Upper lobe of right lung (tissue), 1 donor: ENCODE measurements at places on chromosomes 5 and 9. TPM values are rescaled to one million over a fixed set of nuclear protein-coding genes. Genes with fewer than 3 reads are reported as not detected.

- no peak for DNase-seq
These were observed 36.8 kb downstream of the UGT3A2 start for GRCh38 chr5:36029914-36030313.

DNA sequence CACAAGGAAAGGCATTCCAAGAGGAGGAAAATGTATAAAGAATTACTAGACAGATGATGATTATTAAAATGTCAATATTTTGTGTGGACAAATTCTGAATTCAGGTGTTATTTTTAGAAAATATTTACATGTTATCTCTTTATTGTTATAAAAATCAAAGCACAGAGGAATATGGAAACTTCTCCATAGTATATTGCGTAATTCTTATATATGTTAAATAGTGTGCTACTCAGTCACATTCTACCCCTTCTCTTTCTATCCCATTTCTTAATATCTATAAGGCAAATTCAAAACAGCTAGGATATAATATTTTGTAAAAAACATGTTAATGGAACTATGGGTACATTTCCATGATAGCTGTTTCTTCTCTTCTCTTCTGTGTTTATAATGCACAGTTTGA lies 546.8 kb upstream of the FTMT start:
- no peak for DNase-seq

DNA sequence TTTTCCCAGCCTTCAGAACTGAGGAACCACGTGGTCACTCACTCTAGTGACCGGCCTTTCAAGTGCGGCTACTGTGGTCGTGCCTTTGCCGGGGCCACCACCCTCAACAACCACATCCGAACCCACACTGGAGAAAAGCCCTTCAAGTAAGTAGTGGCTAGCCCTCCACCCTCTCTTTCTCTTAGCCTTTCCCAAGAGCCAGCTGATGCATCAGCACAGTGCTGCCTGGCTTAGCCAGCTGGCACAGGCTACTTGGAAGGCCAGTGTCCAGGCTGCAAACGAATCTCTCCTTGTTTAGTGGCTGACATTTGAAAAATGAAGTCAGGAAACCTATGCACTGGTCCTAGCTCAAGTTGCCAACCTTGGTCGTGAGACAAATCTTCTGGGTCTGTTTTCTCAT lies 91.1 kb downstream of the PRDM6 start:
- DNase-seq, result no peak

GRCh38 chr5:180825768-180826525 lies 23.3 kb upstream of the MGAT1 start:
- no peak for DNase-seq

DNA sequence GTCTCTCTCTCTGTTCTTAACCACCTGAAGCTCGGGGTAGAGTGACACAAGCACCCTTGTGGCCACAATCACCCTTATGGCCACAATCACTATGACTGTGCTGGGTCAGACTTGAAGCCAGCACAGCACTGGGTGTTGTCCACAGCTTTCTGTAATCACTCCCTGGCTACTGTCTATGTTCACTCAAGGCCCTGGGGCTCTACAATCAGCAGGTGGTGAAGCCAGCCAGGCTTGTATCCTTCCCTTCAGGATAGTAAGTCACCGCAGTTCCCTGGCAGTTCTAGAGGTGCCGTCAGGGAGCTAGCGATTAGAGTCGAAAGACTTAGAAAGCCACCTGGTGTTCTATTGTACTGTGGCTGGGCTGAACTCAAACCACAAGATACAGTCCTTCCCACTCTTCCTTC lies 44.2 kb downstream of the GDA start:
- no peak for DNase-seq

The SHOC1 gene
- total RNA-seq, result not detected

The PCDHB15 gene
- total RNA-seq, result 2.5 TPM

The GFI1B gene
- total RNA-seq, result 0.52 TPM

The TBC1D13 gene
- total RNA-seq, result 27.1 TPM

DNA sequence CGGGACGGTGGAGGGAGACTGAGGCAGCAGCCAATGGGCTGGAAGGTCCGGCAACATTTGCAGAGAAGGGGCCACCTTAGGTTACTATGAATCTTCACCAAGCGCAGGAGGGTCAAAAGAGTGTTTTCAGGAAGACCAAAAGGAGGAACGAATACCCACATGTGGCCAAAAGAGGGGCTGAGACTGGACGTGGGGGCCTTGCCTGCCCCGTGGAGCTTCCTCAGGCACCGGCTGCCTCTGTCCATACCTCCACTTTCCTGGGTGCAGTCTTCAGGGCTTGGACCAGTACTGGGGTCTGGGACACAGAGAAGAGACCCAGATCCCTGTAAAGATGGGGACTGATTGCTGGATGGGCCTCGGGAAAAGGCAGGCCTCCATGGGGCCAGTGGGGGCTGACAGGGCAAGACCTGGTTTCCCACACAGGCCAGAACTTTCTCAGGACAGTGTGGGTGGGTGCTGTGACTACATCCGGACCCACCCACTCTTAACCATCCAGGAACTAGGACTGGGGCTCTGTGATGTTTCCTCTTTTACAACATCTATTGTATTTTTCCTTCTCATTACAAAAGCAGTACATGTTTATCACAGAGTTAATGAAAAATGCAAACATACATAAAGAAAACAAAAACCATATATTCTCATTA lies 294.7 kb downstream of the ZSWIM6 start:
- DNase-seq, result no peak

GRCh38 chr9:74824654-74825053 lies 63.1 kb downstream of the TRPM6 start:
- DNase-seq, result no peak
